ENCODE measurements at places on chromosomes 5 and 9.

- no peak for DNase-seq
Measured at GRCh38 chr5:14212838-14213237, 69.7 kb downstream of the TRIO start.

- DNase-seq, result no peak
Measured at GRCh38 chr5:108259306-108259705, 122.6 kb downstream of the FBXL17 start.

DNA sequence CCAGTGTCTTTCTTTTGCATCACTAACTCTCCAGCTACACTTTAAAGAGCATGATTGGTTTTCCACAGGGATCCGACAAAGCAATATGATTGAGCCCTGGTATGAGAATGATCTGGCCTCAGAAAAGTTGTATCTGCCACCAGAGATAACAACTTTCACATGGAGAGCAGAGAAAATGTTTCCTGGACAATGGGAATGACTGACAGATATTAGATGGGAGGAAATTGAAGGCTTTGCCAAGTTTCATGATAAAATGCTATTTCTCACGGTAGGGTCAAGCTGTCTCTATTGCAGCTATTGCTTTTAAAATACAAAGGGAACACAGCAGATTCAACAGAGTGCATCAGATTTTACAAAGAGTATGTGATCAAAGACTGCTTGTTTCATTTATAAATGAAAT, 56.4 kb upstream of the GLIS3 start:
- no peak for DNase-seq

- DNase-seq, result no peak
Measured at GRCh38 chr9:106657926-106658325, 205.0 kb upstream of the ZNF462 start.

DNA sequence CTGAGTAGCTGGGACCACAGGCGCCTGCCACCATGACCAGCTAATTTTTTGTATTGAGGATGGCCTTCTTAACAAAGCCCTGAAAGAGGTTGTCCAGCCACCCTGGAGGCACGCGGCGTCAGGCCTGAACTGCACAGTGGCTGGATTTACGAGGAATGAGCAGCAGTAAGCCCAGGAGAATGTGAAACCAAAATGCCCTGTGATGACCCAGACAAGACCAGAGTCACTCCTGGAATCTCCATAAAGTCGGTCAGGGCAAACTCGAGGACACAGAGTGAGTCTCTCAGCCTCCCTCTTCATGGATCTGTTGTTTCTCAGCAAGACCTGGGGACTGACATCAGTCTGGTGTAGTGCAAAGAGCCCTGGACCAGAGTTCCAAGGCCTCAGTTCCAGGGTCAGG, 53.2 kb upstream of the C5orf58 start:
- no peak for DNase-seq

DNA sequence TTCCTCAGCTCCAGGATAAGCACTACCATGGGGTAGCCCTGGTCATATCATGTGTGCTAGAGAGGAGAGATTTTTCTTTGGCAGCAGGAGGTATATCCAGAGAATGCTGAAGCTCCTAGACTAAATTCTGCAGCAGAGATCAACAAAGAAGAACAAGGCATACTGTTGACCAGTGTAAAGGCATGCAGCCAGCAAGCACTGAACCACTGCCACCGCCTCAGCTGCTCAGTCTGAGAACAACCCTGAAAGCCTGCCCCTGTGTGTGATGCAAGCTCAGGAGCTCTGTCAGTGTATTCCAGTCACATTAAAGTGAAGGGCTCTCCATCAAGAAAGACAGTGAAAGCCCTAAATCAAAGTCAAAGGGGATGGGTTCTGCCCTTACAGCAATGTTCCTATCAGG, 439.5 kb upstream of the CD180 start:
- DNase-seq, result no peak

GRCh38 chr9:92887880-92888338, 10.1 kb upstream of the ZNF484 start:
- DNase-seq, result no peak

DNA sequence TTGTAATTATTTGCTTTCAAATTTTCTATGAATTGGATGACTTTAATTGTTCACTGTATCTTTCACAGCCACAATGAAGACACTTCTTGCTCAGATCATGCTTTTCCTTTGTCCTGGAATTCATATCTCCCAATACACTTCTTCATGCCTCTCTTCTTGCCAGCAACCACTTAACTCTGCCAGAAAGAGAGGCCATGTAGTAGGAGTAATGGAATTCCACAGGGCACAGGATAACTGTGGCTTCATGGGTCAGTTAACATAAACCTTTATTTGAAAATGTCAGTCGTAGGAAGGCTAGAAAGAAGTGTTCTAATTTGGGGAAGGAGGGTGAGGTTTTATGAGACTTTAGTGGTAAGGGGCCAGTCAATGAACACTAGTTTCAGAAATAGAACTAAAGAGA, 190.3 kb downstream of the TMEM167A start:
- DNase-seq, result no peak

GRCh38 chr5:128084228-128085167, 932 bp downstream of the SLC12A2 start:
- peak; percentile 44 for DNase-seq

DNA sequence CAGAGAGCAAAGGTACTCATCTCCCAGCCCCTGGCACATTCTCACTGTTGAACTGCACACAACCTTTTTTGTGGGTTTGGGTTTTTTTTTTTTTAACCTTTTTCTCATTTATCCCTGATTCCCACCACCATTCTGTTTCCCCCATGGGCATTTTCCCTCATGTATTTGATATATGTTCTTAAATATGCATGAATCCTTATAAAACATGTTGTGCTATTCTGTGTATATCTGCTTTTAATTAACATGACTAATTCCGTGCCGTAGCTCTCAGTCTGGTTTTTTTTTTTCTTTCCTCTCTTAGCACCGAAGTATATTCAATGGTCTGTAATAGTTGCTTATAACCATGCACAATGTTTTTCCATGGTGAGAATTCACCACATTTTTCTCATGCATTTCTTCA, 204.5 kb downstream of the RGS3 start:
- no peak for DNase-seq

DNA sequence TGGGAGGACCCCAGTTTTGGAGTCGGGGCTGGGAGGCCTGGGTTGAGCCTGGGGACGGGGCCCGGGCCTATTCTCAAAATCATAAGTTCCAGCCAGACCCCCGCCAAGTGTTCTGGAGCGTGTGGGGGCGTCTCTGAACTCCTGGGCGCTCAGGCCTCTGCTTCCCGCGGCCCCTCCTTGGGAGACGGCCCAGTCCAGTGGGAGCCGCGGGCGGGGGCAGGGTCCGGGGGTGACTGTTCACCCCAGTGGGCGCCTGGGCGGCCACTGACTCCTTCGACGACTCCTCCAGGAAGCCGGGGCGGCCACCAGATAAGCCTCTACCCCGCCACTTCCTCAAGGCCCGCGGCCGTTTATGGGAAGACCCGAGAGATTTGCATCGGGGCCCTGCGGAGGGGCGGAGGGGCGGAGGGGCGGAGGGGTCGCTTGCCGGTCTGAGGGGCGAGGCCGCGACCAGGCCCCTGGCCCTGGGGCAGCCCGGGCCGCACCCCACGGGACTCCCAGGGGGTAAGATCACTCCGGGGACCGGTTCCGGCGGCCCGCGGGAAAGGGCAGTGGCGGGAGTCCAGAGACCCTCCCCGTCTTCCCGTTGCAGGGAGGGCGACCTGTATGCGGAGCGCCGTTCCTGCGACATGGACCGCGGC, 655 bp downstream of the TOR4A start:
- DNase-seq, result no peak

DNA sequence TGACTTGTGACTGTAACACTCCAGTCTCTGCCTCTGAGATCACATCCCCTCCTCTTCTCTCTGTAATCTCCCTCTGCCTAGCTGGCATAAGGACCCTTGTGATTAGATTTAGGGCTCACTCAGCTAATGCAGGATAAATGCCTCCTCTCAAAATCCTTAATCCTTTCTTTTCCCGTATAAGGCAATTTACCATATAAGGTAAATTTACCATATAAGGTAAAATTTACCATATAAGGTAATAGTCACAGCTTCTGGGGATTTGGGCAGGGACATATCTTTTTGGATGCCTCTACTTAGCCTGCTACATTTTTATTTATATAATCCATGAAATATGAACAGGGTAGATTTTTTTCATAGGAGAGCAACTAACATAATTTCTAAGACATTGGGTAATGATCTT, 318.0 kb upstream of the PUM3 start:
- DNase-seq, result no peak

- DNase-seq, result no peak
Measured at GRCh38 chr9:121924700-121925099, 168.4 kb downstream of the TTLL11 start.

DNA sequence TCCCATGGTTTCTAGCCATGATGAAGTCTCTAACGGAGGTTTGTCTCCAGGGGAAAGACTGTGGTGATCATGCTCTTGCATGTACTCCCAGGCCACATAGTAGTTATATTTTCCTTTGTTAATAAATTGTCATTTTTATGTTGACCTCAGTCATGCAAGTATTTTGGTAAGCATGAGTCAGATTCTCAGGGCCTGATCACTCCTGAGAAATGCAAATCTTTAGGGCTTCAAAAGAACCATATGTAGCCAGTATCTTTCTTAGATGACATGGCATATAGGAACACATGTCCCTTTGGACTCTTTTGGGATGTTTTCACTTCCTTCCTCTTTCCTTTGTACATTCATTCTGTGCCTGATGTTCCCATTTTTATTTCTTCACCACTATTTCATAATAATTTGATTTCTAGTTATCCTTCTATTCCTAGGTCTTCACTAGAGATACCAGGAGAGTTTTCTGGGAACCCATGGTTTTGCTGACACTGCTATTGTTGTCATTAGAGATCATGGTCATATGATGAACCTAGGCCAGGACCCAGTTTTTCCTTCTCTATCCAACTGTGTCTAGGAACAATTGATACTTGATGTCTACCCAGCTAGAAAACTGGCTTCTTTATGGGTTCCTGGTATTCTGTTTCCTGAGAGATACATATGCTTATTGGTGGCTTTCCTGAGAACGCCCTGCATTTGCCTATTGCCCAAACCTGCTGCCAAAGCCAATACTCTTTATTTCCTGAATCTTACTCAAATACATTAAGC, 248.1 kb upstream of the NREP start:
- no peak for DNase-seq

DNA sequence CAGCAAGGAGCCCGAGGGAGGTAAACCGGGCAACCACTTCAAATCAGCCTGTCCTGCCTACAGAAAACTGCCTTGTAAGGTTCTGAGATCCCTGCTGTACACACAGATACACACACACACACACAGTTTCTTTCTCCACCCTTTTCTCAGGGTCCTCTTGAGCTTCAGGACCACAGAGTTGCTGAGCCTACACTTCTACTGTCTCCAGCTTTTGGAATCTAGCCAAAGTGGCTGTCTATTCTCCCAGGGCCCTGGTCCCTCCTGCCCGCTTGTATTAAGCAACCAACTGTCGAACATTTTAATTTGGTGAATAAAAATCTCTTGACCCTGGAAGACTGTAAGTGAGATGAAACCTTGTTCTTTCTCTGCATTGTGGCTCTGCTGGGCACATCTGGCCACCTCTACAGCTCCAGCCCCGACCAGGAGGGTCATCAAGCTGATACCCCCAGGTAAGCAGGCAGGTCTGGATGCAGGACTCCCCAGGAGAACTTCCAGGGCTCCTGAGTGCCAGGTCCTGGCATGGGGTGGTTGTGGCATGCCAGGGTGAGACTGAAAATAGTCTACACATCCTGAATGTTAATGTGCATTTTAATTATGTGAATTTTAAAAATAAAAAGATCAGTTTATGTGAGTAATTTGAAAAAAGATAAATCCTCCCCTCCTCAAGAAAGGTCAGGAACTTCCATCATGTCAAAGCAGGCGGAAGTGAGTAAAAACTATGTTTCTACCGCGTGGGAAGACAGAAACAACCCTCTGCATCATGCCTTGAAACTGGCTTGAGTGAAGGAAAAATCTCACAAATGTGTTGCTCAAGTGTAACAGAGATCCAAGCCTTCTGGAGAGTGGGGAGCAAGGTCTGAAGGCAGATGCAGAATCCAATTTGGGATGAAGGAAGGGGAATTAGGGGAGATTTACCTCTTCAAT, 15.0 kb upstream of the S1PR3 start:
- DNase-seq, result no peak

DNA sequence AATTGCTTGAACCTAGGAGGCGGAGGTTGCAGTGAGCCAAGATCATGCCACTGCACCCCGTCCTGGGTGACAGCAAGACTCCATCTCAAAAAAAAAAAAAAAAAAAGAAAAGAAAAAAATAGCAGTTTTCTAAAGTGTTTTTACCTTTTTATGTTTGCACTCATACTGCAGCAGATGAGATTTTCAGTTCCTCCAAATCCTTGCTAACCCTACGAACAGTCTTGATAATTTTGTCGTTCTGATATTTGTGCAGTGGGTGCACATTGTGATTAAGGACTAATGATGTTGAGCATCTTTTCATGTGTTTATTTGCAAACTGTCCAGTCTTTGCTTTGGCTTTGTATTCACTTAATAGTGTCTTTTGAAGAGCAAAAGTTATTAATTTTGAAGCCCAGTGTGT, 42.9 kb downstream of the ZCCHC7 start:
- no peak for DNase-seq

- no peak for DNase-seq
Measured at GRCh38 chr9:87059772-87060171, 112.5 kb upstream of the GAS1 start.

DNA sequence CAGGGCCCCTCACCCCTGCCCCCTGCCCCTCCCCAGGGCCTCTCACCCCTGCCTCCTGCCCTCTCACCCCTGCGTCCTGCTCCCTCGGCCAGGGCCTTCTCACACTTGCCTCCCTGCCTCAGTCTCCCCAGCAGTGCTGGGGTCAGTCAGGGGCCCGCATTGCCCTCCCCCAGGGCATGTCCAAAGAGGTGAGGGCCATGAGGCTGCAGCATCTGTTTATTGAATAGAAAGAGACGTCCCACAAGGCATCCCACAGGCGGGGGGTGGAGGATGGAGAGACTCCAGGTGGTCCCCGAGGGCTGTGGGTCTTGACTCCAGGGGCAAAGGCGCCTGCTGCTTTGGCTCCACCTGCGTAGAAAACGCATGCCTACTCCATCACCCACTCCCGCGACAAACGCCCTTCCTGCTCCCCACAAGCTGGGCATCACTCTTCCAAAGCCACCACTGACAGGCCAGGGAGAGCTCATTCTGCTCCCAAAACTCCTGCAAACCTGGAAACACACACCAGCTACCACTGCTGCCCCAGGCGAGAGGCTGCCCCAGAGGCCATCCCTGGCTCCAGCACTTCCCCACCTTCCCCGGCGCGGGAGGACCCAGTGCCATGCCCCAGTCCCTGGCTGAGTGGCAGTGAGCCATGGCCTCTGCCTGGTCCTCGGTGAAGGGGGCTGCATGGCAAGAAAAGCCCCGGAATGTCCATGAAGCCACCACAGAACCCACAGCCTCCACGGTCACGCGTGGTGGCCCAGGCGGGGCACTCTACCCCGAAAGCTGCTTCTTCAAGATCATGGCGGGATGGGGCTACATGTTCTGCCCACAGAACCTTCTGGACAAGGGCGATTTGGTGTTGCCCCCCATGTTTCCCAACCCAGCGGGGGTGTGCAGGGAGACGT, 1.6 kb upstream of the LCN8 start:
- no peak for DNase-seq
